ENCODE measurements at places on chromosomes 7 and 10. TPM values are rescaled to one million over a fixed set of nuclear protein-coding genes. Genes with fewer than 3 reads are reported as not detected.

- DNase-seq, result peak; percentile 34
Measured at GRCh38 chr7:75889826-75890225, 11.0 kb downstream of the RHBDD2 start.

Gene PAPSS2
- 41.2 TPM for total RNA-seq

DNA sequence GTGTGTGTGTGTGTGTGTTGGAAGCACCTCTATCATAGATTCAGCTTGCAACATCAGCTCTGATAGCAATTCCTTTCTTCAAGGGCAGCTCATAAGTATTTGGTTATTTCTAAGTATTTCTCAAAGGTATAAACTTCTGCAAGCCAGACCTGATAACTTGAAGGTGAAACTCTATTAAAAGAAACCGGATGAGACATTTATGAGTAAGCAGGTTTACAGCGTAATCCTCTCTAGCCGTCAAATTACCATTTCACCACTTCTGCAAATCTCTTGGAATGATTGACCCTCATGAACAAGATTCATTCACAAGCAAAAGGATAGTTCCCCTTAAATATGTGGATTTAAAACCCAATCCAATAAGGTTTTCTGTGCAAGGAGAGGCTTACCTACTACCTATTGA, 23.1 kb downstream of the PDE1C start:
- DNase-seq, result no peak

DNA sequence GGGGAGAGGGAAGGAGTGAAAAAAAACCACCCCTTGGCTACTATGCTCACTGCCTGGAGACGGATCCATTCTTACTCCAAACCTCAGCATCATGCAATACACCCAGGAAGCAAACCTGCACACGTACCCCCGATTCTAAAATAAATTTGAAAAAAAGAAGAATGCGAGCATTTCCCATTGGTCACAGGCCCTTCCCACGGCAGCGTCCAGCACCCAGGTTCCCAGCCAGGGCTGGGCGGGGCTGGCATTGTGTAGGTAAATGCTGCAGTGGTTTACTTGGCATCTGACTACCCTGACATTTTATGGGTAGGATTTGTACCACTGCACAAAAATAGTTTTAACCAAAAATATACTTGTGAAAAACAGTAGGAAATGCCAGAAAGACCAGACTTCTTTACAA, 418.9 kb downstream of the DNAJB6 start:
- no peak for DNase-seq

DNA sequence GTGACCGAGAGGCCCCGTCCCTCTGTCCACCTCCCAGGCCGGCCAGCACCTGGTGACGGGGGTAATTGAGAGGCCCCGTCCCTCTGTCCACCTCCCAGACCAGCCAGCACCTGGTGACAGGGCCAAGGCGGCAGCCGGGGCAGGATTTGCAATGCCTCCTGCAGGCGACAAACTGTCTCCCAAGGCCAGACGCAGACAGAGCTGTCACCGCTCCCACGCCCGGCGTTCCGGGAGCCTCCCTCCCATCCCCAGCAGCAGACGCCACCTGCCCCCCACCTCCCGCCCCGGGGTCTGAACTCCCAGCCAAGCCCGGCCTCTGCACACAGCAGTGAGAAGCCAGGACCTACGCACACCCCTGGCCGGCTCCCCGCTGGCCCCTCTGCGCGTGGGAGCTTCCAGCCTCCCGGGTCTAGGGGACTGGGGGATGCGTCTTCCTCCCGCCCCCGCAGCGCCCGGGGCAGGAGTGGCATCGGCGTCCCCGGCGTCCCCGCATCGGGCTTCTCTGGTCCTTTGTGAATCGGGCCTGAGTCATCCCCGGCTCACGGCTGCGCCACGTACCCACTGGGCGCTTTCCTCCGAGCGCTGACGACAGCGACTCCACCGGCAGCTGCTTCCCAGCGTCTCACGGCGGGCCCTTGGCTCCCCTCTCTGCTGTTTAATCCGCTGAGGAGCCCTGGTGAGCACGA, 95.1 kb upstream of the DIP2C start:
- peak; percentile 72 for DNase-seq

DNA sequence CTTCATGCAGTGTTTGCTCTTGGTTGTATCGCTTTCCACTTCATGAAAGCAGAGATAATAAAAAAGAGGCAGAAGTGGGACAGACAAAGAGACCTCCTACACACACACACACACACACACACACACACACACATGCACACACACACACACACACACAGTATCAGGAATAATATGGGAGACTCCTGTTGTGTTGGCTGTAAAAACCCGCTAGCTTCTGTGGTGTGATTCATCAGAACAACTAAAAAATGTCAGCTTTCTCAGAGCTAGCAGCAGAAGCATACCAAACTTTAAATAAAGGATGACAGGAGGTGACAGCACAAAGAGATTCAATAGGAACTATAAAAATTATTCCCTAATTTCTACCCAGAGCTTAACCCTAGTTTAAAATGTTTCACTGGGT, 148.2 kb upstream of the LRRTM3 start:
- no peak for DNase-seq

DNA sequence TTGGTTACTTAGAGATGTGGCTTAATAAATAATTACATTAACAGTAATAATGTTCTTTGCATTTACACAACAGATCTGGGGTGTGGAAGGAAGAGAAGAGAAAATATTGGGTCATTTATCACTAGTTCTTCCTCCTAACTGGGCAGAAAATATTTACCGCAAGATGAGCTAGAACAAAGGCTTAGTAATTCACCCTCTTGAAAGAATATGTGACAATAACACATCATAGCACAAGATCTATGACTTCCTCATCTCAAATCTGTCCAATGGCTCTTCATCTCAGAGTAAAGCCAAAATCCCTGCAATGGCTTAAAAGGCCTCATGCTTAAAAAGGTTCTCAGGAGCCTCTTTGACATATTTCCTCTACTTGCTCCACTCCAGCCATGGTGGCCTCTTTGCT, 178.6 kb downstream of the ZNF438 start:
- DNase-seq, result no peak

GRCh38 chr7:65448816-65449504, 75.3 kb downstream of the ZNF92 start:
- DNase-seq, result peak; percentile 63

- peak; percentile 94 for DNase-seq
Measured at GRCh38 chr10:110326351-110327032, 21.8 kb upstream of the SMNDC1 start.

DNA sequence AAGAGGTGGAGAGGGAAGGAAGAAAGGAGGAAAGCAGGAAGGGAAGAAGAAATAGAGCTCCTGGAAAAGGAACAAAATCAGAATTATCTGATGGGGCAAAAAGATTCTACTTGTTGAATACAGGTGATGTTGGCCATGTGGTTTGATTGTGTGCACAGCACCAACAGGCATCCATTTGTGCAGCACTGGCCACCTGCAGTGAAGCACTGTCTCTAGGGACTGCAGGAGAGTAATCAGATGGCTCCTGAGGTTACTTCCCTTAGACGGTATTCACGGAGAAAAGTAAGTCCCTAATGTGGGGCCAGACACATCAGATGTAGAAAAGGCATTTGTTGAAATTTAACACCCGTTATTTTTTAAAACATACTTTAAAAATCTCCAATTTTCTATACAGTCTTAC, 135.3 kb upstream of the VIPR2 start:
- no peak for DNase-seq

DNA sequence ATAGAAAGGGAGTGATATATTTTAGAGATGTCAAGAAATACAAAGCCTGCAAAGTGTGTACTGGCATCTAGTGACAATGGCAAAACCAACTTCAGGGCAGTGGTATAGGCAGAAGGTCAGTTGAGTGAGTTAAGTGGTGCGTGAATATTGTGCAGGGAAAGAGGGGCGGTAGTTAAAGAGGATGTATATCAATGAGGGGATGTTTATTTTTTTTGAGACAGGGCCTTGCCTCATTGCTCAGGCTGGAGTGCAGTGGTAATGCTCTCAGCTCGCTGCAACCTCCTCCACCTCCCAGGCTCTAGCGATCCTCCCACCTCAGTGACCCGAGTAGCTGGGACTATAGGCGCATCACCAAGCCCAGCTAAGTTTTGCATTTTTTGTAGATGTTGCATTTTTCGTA, 13.8 kb downstream of the ANLN start:
- no peak for DNase-seq

Gene IDI2
- total RNA-seq, result not detected

GRCh38 chr7:144437370-144438191, 34.1 kb upstream of the NOBOX start:
- DNase-seq, result peak; percentile 39

- DNase-seq, result no peak
Measured at GRCh38 chr7:136496551-136496950, 371.9 kb upstream of the CHRM2 start.

Gene MYOF
- total RNA-seq, result 242 TPM

GRCh38 chr7:123966936-123967335, 41.9 kb downstream of the SPAM1 start:
- no peak for DNase-seq

DNA sequence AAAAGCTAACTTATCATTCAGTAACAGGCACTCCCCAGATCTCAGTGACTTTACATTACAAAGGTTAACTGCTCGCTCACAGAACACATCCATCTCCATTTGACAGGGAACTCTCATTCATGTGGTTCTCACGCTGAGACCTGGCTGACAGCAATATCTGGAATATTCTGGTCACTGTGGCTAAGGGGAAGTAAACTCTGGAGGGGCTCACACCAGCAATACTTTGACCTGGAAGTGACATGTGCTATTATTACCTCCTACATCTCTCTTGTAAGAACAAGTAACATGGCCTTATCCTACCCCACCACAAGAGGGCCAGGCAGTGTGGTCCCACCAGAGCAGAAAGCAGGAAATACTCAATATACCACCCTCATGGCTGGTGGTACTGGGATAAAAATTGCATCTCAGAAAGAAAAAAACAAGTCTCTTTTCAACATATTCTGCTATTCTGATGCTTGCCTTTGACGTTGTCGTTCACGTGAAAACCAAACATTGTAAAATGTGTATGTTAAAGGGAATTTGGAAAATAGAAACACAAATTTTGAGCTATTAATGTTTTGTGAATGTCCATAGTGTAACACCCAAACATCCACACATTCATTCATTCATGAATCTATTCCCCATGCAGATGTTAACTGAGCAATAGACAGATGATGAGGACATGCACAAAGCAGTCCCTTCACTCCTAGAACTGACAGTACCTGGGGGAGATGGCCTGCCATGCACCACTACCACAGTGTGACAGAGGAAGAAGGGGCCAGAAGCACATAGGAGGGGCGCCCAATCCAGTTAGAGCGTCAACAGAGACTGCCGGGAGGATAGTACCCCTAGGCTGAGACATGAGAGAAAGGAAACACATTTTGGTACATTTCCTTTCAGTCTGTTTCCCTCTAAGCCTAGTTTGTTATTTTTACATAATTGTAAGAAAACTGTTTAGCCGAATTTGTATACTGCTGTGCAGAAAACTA, 166.0 kb upstream of the SP4 start:
- DNase-seq, result peak; percentile 3

- DNase-seq, result no peak
Measured at GRCh38 chr10:125700355-125700911, 17.5 kb upstream of the TEX36 start.

Gene KIAA1217
- total RNA-seq, result 5.2 TPM

All from LHCN-M2 (cell line).